ENCODE measurements at places on chromosomes 2 and 18.

- DNase-seq = no peak
These were observed 296.2 kb upstream of the NRP2 start for GRCh38 chr2:205386109-205386508.

DNA sequence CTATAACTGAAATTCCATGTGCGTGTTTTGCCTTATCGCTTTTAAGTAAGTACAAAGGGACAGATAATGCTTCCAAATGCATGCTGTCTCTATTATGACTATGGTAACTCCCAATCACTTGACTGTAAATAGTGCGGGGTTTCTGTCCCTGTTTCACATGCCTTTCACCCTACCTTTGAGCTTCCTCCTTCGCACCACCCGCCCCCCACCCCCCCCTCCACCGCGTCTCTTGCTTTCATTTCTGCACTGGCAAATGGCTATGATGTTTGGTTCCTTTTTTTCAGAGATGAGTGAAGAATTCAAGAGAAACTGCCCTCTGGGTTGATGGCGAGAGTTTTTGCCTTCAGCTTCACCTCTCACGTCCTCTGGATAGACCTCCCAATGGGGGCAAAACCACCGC is 25.0 kb upstream of the SPP2 start:
- no peak for DNase-seq

DNA sequence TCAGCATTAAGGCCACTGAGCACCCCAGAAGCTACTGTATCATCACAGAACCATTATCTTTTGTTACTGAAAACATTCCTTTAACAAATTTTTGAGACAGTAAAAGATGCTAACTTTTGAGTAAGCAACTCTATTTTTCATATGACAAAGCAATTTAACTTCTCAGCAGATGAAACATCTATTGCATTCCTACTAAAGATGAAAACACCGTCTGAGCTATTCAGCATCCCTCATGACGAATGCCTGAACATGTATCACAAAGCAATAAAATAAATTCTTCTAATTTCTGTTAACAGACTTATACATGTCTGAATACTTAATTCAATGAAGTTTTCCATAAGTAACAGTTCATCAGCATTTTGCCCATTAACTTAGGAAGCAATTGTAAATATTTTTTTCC is 23.9 kb downstream of the CHN1 start:
- no peak for DNase-seq

GRCh38 chr18:50649821-50650220 is 89.9 kb downstream of the MAPK4 start:
- no peak for DNase-seq

- DNase-seq = no peak
These were observed 198.1 kb downstream of the ZNF407 start for GRCh38 chr18:74795751-74796150.

GRCh38 chr2:169365029-169365480 is 2.7 kb upstream of the LRP2 start:
- no peak for DNase-seq

- DNase-seq = no peak
These were observed 146.3 kb upstream of the RIOK3 start for GRCh38 chr18:23306822-23307221.

DNA sequence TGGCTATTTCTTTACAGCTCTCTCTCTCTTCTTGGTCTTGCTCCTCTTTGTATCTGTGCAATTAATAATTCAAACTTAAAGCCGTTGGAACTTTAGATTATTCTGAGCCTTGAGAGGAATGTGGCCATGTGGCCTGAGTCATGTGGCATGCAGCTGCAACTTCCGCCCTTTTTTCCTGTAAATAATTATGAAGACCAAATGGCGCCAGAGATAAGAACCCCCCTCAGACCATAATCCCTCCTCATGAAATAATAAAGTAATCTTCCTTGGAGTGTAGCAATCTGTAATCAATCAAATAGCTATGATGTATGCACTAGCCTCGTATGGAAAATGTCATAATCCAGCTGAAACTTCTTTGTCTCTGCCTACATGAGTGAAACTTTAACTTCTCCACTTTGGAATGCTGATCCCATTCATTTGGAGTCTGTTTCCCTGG is 13.5 kb upstream of the TWSG1 start:
- DNase-seq = no peak

GRCh38 chr2:31353179-31353578 is 61.4 kb downstream of the XDH start:
- DNase-seq = no peak

- DNase-seq = peak; percentile 54
These were observed 96.2 kb downstream of the CABLES1 start for GRCh38 chr18:23231340-23232021.

DNA sequence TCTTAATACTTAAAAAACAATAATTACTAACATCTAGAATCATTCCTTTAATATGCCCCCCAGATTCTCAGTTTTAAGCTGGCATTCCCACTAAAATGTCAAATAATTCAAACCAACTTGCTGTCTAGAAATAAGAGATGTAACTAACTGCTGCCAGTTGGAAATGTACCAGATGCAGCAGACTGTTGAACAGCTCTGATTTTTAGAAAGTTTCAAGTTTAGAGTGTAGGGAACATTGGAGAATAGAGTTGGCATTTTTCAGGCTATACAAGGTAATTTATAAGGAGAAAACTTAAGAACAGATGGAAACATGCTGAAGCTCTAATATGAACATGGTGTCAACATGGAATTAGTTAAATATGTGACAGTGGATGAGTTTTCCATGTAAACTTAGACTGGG is 101.4 kb downstream of the PTRHD1 start:
- no peak for DNase-seq

GRCh38 chr2:210577263-210578071 is 21.1 kb downstream of the CPS1 start:
- no peak for DNase-seq

DNA sequence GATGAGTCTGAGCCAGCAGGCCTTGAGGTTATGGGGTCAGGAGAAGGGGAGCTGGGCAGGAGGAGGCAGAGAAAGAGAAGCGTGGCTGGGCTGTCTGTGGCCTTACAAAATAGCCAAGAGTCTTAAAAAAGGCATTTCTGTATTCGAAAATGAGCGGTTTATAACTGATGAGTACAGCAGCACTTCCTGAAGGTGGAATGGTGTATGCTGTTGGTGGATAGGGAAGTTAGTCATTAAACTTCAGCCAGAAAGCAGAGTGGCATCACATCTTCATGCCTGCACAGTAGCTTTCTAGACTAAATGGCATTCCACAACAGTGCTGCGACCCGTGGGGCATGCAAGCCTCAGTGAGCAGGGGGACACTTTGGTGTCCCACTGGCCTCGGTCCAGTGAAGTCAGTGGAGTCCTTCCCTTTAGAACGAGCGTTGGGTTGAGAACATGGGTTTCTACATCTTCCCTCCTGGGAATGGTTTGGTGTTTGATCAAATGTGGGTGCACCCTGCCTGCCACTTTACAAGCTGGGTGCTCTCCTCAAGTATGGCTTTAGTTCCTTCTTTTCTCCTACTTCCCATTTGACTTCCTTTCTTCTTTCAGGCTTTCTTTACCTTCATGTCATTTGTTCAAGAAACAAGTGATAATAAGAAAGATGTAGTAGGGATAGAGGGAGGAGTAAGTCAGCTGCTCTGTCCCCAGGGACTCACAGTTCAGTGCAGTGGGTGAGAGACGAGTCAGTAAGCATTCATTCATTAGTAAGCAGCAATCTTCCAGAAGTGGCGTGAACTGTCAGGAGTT is 96.3 kb downstream of the ARMC9 start:
- DNase-seq = no peak

DNA sequence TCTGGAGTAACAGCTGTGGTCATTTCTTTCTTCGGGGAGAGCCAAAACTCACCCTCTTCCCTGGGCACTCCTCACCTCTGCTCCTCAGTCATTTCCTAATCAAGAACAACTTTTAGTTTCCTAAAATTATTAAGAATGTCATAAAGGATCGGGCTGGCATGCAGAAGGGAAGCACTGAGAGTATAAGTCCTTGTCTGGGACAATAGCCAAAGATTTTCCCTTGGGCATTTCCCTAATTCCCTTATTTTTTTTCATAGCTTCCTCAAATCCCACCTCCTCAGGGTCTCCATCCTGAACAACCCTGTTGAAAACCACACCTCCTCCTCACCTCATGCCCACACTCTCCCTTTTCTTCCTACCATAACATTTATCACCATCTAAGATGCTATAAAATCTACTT is 115.0 kb downstream of the MREG start:
- no peak for DNase-seq

GRCh38 chr2:241546771-241547498 is 11.6 kb upstream of the BOK start:
- DNase-seq = no peak
